Cardiac septum (tissue), 1 donor: ENCODE measurements at places on chromosomes 2 and 18. TPM values are rescaled to one million over a fixed set of nuclear protein-coding genes. Genes with fewer than 3 reads are reported as not detected.

The VWC2L gene
- total RNA-seq: 0.08 TPM

GRCh38 chr2:111091811-111092211 is 28.9 kb upstream of the BCL2L11 start:
- DNase-seq: no peak

DNA sequence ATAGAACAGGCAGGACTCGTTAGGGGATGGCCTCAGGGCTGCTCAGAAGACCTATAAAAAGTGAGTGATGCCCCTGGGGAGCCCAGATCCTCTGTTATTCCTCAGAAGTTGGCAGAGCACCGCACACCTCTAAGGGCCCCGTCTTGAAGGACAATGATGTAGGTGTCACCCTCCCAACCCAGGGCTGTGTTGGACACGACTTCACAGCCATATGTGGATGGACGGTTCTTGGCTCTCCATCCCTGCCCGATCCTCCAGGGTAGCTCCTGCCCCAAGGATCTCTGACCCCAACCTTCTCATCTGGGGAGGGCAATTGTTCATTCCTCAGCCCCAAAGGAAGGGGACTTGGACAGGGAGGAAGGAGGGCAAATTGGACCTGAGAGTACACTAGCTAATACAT is 246.1 kb downstream of the DYSF start:
- peak; percentile 51 for DNase-seq

DNA sequence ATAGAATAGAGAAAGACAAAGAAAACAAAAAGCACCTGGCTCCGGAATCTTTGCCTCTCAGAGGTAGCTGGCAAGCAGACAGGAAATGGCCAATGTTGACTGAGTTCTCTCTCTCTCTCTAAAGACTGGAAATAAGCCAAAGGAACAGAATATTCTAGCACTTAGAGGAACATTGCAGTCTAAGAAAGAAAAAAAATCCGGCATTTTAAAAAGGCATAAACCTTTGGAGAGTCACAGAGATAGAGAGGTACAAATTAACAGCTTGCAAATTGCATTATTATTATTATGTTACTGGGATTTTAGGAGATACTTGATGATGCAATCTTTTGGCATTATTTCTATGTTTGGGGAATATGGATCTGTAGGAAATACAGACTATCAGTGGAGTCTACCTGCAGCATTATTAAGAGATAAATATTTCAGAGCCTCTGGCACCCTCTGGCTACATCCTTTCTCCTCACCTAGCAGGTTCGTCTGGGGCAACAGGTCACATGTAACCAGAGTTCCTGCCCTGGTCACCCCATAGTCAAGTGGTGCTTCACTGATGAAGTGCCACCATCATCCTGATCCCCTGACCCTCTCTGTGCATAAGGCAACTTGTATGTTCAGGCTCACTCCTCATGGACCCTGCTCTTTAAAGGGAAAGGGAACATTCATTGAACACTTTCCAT is 318.9 kb upstream of the ACVR2A start:
- DNase-seq: no peak

The C18orf54 gene
- 1.4 TPM for total RNA-seq

The UGT1A9 gene
- total RNA-seq: not detected

DNA sequence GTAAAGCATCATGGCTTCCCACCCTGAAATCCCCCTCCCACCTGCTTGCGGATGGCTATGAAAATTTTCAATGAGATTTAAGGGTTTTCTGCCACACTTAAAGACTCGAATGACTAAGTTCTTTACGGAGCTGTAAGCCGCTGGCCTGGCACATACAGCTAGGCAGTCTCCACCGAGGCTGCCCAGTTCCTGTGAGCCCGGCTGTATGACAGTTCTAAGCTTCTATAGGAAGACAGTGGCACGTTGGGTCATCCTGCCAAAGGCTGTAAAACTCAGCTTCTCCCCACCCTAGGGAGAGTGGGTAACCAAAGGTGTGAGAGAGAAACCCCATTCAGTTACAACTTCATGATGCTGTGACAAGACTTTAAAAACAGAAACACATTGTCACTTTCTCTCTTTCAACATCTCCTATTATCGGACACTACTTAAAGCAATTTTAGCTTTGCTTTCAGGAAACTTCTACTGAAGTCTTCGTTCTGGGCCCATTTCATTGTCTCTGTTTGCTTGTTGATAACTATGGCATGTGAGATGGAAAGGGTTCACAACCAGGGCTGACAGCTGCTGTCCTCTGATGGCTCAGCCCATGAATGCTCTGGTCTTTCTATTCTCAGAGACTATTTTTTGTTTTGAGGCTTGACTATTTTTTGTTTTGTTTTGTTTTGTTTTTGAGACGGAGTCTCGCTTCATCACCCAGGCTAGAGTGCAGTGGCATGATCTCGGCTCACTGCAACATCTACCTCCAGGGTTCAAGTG is 7.1 kb downstream of the CASP8 start:
- no peak for DNase-seq

- no peak for DNase-seq
These were observed 144.5 kb downstream of the INSIG2 start for GRCh38 chr2:118232796-118233195.

DNA sequence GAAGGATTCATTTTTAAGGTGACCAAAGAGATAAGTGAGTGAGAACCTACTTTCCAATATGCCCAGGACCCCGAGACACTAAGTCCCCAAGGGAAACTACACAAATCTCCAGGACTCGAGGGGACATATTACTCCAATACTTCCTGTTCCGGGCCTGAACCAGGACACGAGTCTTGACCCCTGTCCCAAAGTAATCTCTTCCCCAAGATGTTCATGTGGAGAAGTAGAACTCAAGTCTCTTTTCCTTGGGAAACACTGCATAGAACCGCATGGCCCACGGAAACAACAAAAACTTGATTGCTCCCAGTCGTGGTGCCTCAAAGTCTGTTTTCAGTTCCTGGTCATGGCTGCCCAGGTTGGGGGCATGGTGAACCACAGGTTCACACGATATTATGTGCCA is 87.2 kb upstream of the ZEB2 start:
- no peak for DNase-seq

The MYO1B gene
- total RNA-seq: 20.8 TPM

GRCh38 chr18:58168993-58169392 is 125.0 kb downstream of the NEDD4L start:
- DNase-seq: no peak

GRCh38 chr2:99153921-99154604 is 679 bp downstream of the TSGA10 start:
- DNase-seq: no peak

The MC5R gene
- not detected for total RNA-seq

DNA sequence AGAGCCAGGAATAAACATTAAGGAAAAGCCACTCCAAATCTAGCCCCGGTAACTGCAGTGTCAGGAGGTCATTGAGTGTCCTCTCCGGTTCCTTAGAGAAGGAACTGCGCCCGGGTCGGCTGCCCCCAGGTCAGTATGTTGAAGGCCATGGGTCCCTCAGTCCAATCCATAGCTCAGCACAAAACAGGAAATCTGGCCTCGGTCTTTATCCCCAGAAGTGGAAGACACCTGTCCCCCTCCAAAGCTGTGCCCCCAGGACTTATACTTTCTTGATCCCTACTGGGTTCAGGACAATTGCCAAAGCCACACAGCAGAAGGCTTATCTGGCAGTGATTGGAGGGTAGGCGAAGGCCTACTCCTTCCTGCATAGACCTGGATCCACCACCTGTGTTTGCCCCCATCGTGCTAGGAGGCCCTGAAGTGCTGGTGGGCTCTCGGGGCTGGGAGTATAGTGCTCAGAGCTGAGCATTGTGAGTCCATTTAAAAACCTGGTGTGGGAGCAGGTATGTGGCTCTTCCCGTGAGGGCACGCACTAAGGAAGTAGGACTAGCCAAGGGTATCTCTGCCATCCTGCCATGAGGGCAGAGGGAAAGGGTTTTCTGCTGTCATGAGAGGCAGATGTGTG is 178.6 kb downstream of the SEPTIN10 start:
- DNase-seq: peak; percentile 62

The TTN gene
- 4,176 TPM for total RNA-seq

GRCh38 chr2:153165021-153165420 is 313.5 kb downstream of the RPRM start:
- DNase-seq: no peak

The MORN2 gene
- total RNA-seq: 12.6 TPM

The MOCOS gene
- 0.38 TPM for total RNA-seq

DNA sequence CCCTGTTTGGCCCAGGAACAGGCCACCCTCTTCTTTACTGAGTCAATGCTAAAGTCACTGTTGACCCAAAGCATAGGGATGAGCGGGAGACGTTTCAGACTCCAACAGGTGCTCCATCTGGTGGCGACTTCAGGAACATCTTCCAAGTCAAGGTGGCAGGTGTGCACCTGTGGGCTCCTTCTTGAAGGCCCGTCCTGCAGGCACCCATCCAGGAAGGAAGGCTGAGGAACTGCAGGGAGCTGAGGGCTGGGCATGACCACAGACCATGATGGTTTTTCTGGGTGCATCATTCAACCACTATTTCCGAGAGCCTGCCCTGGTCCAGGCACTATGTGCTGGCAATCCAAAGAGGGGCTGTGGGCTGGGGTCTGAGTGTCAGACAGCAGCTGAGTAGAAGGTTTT is 142.8 kb downstream of the NDUFA10 start:
- DNase-seq: no peak

The ALKAL2 gene
- 2.7 TPM for total RNA-seq

DNA sequence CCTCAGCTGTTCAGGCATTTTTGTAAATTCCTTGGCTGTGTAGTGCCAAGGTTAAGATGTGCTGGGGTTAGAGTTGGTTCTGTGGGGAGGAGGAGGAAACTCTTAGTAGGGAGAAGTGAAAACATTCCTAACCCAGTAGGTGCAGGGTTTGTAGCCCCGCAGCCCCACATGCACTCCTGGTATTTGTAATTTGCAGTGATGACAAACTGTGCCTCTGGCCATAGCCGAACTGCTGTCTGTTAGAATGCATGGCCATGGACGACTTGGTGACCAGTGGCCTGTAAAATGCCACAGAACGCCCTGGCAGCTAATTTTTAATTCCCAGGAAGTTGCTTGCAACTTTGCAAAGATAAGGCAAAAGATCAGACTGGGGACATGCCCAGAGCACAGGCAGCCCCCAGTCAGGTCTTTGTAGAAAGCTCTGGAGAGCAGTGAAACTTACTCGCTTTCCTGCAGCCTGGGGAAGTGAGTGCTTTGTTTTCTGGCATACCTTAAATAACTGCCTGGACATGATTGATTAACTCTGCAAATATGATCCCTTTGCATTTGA is 38.4 kb downstream of the LYPD6B start:
- DNase-seq: no peak

DNA sequence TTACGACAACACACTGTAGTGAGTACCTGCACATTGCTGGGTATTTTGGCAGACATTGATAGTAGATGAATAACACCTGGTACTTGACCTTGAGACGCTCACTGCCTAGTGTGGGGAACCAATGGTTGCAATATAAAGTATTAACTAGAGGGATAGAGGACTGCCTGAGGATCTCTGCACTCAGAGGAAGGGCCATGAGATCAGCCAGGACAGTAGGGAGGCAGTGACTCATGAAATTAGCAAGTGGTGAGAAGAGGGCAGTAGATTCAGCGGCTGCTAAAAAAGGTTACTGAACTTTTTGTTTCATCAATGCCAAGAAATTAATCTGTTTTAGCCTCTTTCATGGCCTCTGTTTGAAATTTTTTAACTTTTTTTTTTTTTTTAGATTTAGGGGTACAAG is 250.8 kb upstream of the TCF4 start:
- DNase-seq: no peak

DNA sequence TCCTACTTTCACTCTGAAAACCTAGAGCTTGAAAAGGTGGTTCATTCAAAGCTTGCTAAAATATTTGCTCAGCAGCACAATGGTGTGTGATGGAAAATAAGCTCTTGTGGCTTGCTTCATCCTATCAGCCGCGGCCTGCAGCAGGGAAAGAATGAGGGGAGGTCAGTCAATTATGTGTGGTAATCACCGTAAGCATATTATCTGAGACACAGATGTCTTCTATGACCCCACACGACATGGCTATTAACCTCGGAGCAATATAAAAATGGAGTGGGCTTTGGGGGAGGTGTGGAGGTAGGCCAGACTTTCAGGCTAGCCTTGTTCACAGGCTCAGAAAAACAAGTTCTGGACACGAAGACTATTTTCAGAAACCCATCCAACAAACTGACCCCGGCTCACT is 98.4 kb upstream of the SIX3 start:
- DNase-seq: no peak

DNA sequence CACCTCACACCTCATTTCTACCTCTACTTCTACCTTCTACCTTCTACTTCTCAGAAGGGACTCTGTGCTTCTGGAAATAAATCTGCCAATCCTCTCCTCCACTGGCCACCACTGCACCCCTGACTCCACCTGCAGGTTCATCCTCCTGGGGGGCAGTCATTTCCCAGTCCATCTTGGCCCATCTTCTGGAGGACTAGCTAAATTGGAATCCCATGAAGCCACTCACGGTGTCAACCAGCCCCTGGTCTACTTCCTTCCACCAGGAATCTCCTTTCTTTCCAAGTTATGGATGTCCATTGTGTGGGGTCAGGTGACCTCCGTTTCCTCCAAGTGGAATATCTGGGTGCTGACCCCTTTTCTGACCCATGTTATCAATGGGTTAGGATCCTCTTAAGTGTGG is 3.9 kb downstream of the WNT10A start:
- no peak for DNase-seq

The PRKAG3 gene
- total RNA-seq: 0.13 TPM

- no peak for DNase-seq
These were observed 221.5 kb upstream of the LYPD1 start for GRCh38 chr2:132891498-132891897.

DNA sequence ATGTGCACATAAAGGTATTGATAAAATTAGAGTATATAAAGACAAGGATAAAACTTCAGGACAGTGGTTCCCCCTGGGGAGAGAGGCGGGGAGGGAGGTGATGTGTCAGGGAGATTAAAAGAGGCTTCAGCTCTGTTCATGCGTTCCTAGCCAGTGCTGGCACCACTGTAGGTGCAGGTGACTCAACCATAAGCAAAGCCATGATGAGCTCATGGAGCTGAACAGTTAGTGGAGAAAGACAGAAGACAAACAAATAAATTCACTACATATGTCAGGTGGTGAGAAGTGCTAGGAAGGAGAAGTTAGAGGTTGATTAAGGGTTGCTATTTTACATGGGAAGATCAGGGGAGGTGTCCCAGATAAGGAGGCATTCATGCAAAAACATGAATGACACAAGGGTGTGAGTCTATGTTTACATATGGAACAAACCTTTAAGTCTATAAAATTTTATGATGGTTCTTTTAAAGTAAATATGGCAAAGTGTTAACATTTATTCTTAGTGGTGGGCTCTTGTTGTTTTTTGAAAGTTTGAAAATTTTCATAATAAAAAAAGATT is 136.0 kb downstream of the ANKRD44 start:
- DNase-seq: no peak

GRCh38 chr2:119117891-119118882 is 40.4 kb downstream of the C1QL2 start:
- peak; percentile 54 for DNase-seq

The C1QL2 gene
- total RNA-seq: not detected

The TWIST2 gene
- 0.83 TPM for total RNA-seq

GRCh38 chr2:222193328-222193983 is 105.3 kb downstream of the PAX3 start:
- DNase-seq: no peak

DNA sequence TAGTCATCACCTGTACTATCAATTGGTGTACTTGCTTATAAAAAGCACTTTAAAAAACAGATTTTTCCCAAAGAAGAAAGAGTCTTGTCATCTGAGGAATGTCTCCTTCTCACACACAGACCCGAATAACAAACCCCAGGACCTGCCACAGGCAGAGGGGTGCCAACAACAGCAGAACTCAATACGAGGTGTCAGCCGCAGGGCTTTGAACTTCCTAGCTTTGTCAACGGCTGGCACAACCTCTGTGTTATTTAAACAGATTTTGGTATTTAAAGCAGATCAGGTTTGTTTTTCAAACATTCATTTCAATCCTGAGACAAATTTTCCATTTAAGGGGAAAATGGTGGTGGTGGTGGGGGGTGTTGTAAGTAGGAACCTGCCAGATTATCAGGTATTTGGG is 138.4 kb upstream of the RIOK3 start:
- no peak for DNase-seq
